HEK293T (cell line): ENCODE measurements at places on chromosomes 13 and 19.

GRCh38 chr19:4423416-4424126, 21.1 kb downstream of the CHAF1A start:
- no peak for DNase-seq

DNA sequence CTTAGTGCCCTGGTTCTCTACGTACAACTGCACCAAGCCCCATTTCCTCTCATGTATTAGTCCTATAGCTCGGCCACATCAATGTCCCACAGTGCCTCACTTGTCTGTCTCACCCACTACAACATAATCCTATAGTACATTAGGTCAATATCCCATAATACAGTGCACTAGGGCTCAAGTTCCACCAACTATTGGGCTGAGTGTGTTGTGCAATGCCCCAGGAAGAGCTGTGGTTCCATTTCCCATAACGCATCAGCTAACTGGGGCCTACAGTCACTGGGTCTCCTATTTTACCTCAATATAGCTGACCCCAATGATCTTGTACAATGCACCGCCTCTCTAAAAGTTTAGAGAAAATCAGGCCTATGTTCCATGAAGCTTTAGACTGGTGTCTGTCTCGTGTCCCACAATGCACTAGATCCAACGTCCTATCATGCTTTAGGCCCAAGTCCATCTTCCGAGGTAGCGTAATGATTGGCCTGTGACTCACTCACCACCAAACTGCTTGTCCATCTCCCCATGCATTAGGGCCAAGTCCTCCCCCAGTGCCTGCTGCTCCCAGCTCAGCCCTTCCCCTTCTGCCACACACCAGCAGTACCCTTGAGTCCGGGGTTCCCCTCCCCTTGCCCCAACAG, 21.8 kb downstream of the TSKS start:
- no peak for DNase-seq

GRCh38 chr19:30017172-30017571, 75.1 kb downstream of the URI1 start:
- no peak for DNase-seq

GRCh38 chr13:36918246-36919131, 1.5 kb downstream of the SMAD9 start:
- no peak for DNase-seq

- no peak for DNase-seq
Observed at GRCh38 chr19:50300051-50300450, 29.1 kb downstream of the KCNC3 start.

DNA sequence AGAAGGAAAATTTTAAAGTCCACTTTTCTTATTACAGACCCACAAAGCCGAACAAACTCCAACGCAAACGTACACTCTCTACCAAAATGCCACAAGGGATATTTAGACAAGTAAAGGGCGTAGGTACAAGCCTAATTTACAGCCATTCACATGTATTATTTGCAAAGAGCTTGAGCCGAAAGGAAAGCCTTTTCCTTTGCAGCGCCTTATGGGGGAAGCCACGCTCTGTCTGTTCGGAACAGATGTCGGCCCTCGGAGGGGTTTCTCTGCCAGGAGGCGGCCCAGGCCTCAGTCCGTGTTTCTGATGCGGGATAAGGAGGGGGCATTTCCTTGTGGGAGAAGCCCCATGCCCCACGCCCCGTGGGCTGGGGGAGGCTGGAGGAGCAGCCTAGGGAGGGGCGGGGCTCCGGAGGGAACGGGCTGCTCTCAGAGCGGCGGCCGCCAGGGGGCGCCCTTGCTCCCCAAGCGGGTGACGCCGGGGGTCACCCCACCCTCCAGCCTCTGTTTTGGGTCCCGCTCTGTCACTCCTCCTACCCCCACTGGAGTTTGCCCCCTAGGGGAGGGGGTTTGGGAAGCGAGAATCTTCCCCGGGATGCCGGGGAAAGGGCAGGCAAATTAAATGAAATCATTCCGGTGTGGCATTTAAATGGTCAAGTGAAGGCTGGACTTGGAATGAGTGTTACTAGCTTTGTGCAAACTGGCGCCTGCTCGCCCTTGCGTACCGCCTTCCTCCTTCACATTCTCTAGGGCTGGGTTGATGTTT, 2.9 kb downstream of the HTR2A start:
- DNase-seq: peak; percentile 84

- DNase-seq: no peak
Observed at GRCh38 chr13:28496188-28496564, 1.2 kb upstream of the FLT1 start.

DNA sequence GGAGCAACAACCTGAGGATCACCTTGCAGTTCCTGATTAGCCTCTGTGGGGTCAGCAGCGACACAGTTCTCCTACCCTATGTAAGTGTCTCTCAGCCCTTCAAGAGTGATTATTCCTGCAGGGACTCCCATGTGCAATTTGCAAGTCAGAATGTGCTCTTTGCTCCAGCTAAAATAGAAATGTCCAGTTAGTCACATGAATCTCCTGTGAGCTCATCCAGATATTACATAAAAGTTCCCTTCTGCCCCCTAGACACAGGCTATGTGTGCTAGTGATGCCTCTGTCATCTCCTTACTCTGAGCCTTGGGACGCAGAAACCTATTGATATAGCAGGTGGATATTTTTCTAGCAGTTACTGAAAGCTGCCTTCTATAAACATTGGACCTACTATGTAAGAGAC, 105.5 kb downstream of the ZAR1L start:
- no peak for DNase-seq

- DNase-seq: peak; percentile 86
Observed at GRCh38 chr19:50330365-50331078, 1.3 kb upstream of the KCNC3 start.

DNA sequence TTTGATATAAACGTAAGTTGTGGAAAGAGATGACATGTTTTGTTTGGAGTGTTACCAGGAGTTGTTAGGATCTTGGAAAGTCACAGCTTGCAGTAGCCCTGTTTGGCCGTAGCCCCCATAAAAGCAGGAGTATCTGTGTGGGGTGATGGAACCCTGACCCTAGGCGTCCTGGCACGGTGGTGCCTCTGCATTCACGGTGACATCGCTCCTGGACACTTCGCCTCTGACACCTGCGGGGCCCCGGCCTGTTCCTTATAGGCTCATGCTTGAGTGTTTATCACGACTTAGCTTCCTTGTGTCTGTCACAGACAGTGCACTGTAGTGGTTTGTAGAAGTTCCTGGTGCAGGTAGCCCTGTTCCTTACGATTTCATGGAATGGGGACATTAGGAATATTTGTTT, 74.2 kb downstream of the ATP11A start:
- no peak for DNase-seq

DNA sequence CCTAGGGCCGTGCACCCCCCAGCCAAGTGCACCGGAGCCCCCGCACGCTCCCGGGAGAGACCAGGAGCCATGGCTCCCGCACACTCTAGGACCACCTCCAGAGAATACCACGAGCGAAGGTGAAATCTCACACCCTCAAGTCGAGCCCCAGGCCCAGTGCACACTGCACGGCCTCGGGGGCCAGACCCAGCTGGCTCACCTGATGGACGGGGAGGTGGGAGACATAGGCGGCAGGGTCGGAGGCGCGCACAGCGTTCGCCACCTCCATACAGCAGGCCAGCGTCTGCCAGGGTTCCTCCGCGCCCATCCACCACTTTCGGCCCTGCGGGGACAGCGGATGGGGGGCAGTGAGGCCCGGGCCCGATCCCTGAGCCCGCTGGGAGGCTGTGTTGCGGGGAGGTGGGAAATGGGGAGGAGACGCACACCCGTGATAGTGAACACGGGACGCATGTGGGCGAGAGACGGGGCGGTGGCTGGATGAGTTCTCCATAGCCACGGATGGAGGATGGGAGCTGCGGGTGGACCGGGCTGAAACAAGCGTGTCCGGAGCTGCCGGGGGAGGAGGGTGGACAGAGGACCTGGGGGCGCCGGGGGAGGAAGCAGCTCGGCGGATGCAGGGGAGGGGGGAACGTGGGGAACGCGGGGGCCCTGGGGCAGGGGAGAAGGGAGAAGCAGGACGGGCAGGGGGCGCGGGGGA, 13.0 kb downstream of the POLRMT start:
- DNase-seq: no peak

- no peak for DNase-seq
Observed at GRCh38 chr13:76326343-76326742, 559.9 kb downstream of the KCTD12 start.

DNA sequence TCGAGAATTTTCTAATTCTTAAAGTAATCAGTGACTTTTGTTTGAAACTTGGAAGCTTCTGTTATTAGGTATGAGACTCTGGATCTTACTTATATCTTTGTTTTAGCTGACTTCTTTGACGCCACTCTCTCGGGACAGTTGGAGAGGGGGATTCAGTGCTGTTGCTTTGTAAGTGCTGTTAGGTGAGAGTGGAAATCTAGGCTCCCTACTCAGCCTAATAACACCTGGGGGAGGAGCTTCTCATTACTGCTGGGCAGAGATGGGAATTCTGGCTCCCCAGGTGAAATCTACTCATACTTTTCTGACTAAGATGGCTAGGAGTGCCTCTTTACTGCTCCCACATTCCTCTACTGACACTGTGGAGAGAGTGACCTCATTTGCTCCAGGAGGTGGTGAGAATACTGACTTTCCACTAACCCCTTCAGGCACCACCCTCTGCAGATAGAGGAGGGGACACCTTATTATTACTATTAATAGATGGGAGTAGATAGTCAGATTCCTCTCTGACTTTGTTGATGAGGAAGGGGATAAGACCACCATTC, 324.9 kb upstream of the SPRY2 start:
- no peak for DNase-seq

- DNase-seq: no peak
Observed at GRCh38 chr13:106916329-106916976, 348.5 kb upstream of the ARGLU1 start.

GRCh38 chr13:19158526-19159174, 23.0 kb downstream of the TUBA3C start:
- no peak for DNase-seq

DNA sequence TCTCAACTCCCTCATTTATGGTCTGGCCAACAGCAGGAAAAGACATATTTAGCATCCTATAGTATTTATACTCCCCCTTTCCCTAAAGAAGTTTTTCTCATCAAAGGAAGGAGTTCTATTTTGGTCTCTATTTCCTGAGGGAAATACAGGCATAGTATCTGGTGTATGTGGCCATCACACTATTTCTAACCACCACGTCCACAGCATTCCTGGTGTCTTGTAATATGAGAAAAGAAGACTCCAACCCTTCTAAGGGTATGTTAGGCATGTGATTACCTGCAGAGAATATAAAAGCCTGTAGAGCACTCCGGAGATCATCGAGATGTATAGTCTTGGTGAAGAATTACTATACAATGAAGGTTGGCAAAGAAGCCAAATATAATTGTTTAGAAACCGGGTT, 137.4 kb downstream of the VWA8 start:
- no peak for DNase-seq

DNA sequence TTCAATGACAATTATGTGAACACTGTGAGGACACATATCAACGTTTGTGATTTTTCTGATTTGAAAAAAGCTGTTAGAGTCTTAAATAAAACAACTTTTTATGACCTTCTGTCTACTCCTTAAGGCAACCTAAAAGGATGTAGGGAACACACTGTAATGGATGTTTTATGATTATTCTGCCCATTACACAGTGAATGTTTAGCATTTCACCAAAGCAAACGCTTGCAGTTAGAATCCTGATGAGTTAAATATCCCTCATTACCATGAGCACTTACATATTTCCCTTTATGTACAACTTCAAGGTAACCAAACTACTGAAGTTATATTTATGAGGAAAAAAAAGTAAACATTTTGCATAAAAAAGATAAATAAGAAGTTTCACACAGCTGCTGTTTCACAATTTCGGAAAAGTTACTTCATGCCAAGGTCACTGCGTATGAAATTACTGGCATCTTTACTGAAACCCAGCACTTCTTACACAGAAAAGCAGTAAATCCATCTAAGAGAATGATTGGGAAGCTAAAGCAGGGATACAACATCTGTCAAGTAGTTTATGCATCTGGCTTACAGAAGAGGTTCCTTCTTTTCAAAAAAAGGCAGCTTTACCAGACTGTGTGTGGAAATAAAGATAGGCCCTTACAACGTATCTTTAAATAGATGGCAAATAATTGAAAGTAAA, 733.7 kb upstream of the ATXN8OS start:
- DNase-seq: no peak

GRCh38 chr13:73092829-73093228, 34.0 kb downstream of the KLF5 start:
- DNase-seq: no peak

DNA sequence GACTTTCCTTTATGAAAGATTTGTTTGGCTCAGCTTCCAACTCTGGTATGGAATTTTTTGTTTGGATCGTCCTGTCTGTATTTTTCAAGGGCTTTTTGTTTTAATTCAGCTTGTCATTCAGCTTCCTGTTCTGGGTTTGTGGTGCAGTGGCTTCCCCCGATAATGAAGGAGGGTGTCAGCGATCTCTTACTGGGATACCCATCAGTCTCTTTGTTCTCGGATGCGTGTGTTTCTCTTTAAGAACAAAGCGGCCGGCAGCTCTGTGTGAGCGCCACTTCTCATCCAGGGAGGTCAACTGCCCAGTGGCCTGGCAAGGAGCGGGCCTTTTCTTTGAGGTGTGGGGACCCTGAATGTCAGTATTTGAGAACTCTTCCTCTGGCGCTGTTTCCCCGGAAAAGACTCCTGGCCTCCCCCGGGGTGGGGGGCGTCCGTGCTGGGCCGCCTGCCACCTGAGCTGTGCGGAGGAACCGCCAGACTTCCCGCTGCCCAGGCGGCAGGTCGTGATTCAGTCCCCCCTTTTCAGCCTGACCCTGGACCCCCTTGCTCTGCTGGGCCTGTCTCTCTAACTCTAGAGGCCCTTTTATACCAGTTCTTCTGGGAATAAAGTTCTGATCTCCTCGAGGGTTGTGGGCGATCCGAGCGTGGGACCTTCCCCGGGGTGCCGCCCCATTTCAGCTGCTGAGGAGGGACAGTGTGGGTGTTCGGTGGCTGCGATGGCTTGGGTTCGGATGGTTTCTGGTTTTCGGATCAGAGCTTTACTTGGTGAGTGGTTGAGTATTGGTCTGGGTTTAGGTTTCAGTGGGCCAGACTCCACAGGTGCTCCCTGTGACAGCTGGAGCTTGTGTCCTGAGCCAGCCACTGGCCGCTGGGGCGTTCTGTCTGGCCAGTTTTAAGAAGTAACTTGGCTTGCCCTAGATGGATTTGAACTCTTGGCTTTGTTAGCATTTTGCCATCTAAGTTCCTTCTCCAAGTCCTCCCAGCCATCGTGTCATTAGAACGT, 3.4 kb downstream of the SF3A2 start:
- DNase-seq: no peak

GRCh38 chr19:51372021-51372648, 319 bp downstream of the NKG7 start:
- DNase-seq: no peak

GRCh38 chr19:768424-768823, 17.5 kb downstream of the MISP start:
- DNase-seq: no peak
